Stimulated activated CD8-positive, alpha-beta memory T cell treated with anti-CD3 and anti-CD28 coated beads, Interleukin-15, amount 100 ng/mL, for 24 hours (primary cell): ENCODE measurements at places on chromosomes 5 and 9.

- DNase-seq, result no peak
Measured at GRCh38 chr5:127898551-127899213, 184.9 kb upstream of the SLC12A2 start.

- DNase-seq, result no peak
Measured at GRCh38 chr5:151143645-151144044, 13.9 kb downstream of the ANXA6 start.

GRCh38 chr5:17817990-17818389 lies 183.7 kb downstream of the TAF11L14 start:
- DNase-seq, result no peak

GRCh38 chr5:73419465-73420390 lies 28.8 kb downstream of the FOXD1 start:
- DNase-seq, result no peak

DNA sequence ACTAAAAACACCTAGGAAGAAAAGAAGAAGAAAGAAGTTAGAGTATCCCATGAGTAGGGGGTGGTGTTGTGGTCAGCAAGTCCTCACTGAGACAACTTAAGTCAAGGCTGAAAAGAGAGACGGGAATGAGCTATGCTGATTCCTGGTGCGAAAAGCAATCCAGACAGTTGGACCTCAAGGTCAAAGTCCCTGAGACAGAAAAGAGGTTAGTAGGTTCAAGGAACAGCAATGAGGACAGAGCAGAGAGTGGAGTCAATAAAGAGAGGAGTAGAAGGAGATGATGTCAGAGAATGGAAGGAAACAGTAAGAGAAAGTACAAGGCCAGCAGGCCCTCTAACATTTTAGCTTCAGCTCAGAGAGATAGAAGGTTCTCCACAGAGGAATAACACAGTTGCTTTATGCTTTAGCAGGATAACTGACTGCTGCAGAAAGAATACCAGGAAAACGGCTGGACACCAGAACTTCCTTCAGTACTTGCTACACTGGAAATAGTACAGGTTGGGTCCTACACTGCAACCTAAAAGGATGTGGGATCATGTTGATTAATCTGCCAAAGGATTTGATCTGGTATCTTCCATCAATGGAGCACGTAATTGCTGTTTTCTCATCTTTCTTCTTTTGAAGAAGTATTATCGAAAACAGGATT lies 43.6 kb downstream of the GNAQ start:
- no peak for DNase-seq

- no peak for DNase-seq
Measured at GRCh38 chr5:34719029-34719428, 62.9 kb downstream of the RAI14 start.

GRCh38 chr5:176458904-176459561 lies 10.8 kb downstream of the FAF2 start:
- no peak for DNase-seq

- DNase-seq, result no peak
Measured at GRCh38 chr9:31140316-31140715, 1244.1 kb upstream of the ACO1 start.

DNA sequence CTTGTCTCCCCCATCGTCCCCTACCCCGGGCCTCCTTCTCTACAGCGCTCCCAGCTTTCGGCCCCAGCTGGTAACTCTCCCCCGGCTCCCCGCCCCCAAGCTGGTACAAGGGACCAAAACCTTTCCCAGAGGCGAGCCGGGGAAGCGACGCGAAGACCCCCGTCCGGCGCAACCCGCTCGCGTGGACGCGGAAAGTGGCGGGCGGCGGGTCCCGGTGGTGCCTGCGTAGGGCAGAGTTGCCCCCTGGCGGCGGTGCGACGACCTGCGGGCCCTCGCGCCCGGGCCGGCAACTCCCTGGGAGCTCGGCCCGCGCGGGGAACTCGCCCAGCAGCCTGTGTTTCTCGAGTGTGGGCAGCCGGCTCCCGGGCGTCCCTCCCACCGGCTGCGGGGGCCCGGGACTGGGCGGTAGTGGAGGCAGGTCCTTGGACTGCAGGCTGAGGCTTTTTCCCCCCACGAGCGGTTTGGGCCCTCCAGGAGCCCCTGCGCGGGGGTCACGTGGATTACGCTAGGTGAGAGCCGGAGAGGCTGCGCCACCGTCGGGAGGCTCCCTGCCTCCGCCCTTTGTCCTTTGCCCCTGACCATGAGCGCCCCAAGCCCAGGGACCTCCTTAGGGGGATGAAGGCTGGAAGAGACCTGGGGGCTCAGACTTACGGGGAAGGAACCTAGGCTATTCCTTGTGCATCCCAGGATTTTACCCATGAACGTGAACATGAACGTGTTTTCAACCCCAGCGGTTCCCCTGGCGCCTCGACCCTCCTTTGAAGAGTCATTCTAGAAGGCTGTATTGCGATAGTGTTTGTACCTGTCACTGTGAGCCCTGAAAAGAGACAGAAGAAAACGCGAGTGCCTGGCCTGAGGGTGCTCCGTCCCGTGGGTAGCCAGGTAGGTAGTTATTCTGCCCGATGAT lies 2.9 kb upstream of the FOXD1 start:
- no peak for DNase-seq

GRCh38 chr9:99023831-99024230 lies 80.1 kb downstream of the COL15A1 start:
- DNase-seq, result no peak

DNA sequence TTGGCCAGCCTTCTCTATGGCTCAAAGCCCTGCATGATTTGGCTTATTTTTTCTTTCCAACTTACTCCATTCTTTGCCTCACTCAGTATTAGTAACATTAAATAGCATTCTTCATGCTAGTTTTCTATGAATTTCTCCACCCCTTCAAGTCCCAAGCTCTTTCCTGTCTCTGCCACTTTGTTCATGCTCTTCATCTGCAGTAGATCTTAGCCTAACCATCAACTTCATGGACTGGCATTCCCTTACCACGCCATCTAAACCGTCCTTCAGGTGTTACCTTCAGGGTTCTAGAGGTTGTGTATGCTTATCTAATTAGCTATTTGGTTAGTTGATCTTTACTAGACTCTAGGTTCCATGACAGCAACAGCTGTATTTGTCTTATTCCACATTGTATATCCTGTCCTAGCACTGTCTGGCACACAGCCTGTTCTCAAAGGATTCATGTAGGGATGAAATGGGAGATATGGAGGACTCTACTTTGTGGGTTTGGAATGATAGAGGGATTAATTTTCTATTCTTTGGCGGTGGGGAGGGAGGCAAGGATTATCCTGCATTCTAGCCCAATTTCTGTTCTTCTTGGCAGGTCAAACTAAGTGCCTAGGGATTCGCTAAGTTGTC lies 26.4 kb downstream of the TMEM167A start:
- DNase-seq, result no peak

- DNase-seq, result no peak
Measured at GRCh38 chr9:127181315-127181580, 58.8 kb upstream of the ANGPTL2 start.

DNA sequence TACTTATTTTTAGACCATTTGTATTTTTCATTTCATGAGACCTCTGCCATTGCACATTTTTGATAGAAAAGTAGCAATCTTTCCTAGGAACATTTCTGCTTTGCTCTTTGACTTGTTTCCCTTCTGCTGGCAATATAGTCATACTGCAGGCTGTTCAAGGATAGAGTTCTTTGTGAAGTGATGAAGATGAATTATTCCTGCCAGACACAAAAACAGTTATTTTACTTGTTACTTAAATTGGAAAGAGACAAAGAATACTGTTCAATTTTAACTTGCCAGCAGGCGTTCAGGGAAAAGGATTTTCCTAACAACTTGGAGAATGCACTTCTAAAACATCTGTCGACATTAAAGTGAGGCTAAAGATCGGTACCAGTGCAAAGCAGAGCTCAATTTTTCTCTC lies 251.7 kb upstream of the ACTBL2 start:
- no peak for DNase-seq

DNA sequence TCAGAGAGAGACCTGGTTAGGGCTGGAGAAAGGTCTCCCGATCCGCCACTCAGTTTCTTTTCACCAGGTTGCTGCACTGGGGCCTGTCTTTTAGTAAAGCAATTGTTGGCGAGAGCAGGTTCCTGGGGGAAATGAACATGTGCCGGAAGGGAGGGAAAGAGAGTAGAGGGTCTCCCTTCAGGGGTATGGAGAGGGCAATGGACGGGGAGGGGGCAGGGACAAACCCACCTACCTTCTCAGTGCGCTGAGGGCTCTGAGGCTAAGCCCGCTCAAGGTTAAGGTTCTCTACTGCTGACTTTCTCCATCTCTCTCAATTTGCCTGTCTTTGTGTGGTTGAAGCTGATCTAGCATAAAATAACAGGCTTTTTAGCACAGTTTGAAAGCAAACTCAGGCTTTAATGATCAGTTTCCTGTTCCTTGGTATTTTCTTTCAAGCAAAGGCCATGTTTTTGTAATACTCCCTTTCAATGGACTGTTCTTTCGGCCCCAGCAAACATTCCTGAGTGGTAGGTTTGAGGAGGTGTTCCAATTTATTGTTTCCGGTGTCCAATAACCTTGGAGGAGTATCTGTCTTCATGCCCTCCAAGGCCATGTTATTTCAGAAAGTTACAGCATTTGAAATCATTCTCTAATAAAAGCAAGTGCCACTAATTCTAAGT lies 25.5 kb upstream of the TRAF1 start:
- no peak for DNase-seq

DNA sequence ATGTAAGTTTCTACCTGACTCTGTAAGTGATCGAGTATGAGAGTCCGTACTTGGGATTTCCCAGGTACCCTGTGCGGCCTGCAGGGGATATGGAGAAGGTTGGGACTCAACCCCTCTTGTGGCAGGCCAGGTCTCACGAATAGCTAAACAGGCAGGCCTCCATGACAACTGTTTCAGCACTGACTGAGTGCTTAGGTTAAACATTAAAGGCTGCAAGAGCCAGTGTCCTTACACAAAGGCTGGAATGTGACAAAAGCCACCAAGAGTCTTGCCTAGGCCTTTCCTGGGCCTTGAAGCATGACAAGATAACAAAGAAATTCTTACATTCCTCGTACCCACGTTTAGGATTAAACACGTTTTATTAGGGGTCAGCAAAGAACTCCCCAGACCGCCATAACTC lies 58.6 kb downstream of the THBS4 start:
- no peak for DNase-seq

DNA sequence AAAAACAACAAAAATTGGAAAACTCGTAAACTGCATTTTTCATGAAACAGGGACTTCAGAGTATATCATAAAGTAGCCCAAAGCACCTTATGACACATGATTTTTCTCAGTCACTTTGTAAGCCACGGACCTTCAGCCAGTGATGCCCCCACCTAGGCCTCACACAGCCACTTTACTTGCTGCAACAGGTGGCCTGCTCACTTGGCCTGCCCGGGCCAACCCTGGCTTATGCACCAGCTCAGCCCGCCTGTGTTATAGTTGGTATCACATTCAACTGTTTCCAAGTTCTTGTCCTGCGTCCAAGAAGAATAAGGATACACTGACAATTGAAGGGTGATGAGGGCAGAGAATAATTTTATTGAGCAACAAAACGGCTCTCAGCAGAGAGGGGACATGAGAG lies 219.2 kb downstream of the FER start:
- DNase-seq, result no peak

DNA sequence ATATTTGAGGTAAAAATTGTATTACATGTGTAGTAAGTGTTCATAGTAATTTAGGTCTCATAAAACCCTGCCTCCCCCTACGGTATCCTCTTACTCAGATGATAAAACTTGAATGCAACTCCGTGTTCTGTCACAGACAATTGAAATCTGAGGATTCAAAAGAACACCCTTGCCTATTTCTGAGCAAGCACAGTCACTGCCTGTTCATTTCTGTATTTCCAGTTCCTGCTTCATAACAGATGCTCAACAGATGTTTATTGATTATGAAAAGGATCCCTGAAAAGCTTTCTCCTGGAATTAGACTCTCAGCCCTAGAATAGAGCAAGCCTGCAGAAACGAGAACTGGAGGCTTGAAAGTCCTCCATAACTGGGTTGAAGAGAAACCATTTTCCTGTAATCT lies 144.1 kb upstream of the SPEF2 start:
- DNase-seq, result no peak

- no peak for DNase-seq
Measured at GRCh38 chr5:173598686-173599085, 17.8 kb downstream of the BOD1 start.

DNA sequence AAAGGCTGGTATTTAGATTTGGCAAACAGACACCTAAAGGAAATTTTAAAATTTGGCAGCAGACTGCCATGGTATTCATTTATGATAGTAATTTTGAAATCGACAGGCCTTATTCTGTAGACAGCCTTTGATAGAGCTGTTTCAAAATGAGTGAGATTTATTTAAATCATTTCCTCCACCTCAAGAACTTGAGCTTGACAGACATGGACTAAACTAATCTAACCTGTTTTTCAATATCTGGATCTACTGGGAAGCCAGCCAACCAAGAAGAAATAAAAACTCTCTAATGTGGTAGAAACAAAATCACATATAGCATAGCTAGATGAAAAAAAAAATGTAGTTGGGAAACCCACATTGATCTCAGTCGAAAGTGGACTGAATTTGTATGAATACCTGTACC lies 56.9 kb upstream of the RASA1 start:
- DNase-seq, result no peak

DNA sequence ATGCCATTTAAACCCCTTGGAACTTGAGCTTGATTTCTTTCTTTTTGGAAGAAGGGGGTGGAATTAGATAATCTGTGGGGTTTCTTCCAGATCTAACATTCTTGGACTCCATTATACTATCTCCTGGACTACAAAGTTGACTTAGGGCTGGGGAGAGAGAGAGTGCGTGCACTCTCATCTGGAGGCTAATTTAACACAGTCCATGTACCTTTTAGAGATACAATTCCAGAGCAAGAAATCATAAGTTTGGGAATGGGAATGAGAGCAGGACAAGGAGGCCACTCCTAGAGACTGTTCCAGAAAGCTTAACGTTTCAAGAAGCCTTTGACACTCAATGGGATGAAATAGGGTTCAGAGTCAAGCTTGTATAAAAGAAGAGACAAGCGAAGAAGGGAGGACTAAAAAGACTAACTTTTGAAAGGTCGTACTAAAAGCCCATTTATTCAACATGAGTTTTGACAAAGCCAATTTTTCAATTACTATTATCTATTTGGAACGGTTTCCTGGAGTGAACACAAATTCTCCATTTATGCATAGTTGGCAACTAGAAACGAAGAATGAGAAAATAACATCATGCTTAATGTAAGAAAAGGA lies 83.4 kb downstream of the ACTL7B start:
- no peak for DNase-seq

GRCh38 chr9:126293522-126293889 lies 33.1 kb upstream of the MVB12B start:
- no peak for DNase-seq

DNA sequence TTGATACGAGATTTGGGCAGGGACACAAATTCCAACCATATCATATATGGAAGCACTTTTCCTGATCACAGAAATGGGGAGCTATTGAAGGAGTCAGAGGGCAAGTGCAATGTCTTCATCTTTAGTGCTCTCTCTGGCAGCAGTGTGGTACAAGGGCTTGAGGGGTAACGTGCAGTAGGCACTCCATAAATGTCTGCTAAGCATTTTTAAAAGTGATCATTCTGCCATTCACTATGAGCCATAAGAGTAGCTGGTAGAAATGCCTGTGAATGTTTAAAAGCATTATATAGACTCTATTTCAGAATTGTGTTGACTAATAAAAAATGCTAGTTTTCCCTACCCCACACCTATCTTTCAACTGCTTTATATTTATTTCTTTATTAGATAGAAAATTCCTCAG lies 61.1 kb upstream of the DHFR start:
- no peak for DNase-seq

- DNase-seq, result no peak
Measured at GRCh38 chr9:20022410-20022809, 233.6 kb upstream of the SLC24A2 start.
